ENCODE measurements at places on chromosomes 1 and 21. TPM values are rescaled to one million over a fixed set of nuclear protein-coding genes. Genes with fewer than 3 reads are reported as not detected.
A peak's percentile ranks its signal among the peaks of the same experiment; 100 is the strongest.

- DNase-seq, result no peak
Measured at GRCh38 chr1:234969011-234969441, 159.6 kb downstream of the TOMM20 start.

GRCh38 chr1:21152423-21153100 lies 24.1 kb downstream of the EIF4G3 start:
- DNase-seq, result no peak

DNA sequence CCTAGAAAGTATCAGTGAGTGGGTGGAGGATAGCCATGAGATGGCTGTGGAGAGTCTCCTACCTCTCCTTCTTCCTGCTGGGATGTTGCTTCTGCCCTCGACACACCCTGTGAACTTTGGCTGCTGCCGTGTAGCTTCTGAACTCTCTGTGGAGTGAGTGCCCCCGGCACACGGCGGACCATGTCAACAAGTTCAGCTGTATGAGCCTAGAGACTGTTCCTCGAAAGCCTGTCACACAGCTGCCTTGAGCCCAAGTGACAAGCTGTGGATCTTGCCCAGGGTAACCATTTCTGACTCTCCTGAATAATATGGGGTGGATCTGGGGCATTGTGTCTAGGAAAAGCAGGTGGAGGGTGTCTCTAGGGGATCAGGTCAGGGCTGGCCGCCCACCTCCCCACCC lies 143.2 kb downstream of the NOS1AP start:
- no peak for DNase-seq

- peak; percentile 73 for DNase-seq
Measured at GRCh38 chr1:219174460-219175211, 958 bp downstream of the LYPLAL1 start.

DNA sequence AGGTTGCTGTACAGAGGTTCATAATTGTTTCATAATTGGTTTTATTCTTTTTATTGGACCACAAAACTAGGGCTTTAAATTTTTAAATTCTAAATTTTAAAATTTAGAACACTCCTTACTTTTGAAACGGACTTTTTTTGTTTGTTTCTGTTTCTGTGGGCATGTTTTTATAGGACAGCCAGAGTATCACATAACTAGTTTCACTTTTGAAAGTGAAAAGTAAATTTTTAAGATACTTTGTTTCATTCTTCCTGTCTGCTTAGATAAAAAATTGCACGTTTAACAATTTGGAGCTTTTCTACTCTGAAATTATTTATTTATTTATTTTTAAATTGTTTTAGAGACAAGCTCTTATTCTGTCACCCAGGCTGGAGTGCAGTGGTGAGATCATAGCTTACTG lies 29.7 kb downstream of the MDM4 start:
- peak; percentile 24 for DNase-seq

- DNase-seq, result no peak
Measured at GRCh38 chr1:35448344-35448801, 108.8 kb downstream of the KIAA0319L start.

The TENT5C gene
- total RNA-seq, result 324 TPM

The OR2W3 gene
- total RNA-seq, result not detected

The PGBD5 gene
- not detected for total RNA-seq

The MROH9 gene
- not detected for total RNA-seq
